Fibroblast of mammary gland (primary cell): ENCODE measurements at places on chromosomes 5 and 9.

- no peak for DNase-seq
These were observed 96.3 kb downstream of the ATPSCKMT start for GRCh38 chr5:10153394-10153793.

DNA sequence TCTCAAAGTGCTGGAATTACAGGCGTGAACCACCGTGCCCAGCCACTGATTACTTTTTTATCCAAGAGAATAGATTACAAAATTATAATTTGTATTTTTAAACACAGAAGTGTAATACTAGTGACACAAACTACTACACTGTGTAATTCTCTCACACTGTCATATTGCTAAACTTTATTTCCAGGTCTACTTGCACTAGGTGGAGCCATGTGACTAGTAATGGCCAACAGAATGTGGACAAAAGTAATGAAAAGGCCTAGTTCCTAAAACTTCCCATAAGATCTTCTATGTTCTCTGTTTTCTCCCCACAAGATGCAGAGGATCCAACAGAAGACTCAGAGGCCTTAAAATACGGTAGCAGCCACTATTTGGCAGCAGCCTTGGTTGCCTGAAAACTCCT is 27.3 kb downstream of the NADK2 start:
- peak; percentile 8 for DNase-seq

GRCh38 chr5:88485531-88485930 is 216.9 kb upstream of the TMEM161B start:
- no peak for DNase-seq

GRCh38 chr5:146005264-146005663 is 68.9 kb downstream of the SH3RF2 start:
- no peak for DNase-seq

DNA sequence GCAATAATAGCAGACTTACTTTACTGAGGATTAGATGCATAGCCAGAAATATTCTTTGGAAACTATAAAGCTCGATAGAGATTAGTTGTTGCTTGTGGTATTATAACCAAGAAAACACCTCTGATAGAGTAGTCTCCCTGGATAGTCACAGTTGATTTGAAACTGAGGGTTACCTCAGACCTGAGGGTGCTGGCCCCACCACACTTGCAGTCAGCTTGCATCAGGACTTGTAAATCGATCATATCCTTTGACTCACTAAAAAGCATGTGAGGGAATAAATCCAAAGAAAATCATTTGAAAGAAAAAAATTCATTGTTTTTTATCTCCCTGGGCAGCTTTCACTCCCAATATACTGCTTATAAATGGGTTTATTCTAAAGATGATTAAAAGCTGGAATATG is 39.4 kb downstream of the GALNT12 start:
- DNase-seq = no peak

DNA sequence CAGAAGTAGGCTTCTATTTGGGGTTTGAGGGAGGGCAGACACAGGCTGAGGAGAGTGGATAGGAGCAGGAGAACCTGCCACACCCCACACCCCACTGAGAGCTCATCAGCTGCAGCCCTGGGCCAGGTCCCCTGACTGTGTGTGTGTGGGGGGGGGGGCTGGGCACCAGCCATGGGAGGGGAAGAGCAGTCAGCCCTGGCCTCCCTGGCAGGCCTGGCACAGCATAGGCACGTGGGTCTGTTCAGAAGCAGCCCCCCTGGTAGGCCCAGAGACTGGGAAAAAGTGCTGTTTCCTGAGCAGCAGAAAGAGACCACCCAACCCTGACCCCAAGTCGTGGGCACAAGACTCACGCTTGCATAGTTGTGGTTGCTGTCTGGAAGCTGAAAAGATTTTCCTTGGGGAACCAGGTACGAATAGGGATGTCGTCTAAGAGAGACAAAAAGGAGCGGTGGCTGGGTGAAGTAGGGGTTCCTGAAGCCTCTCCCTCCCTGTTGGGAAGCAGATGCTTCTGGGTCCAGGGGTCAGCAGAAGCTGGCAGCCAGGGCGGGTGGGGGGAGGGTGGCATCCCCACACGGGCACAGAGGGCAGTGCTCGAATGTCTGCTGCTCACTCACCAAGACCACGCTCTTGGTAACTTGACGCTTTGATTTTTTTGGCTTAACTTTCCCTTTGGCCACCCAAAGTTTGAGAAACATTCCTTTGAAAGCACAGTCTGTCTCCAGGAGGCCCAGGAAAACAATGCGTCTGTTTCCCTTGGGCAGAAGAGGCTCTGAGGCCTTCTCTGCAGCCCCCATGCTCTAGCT is 2.9 kb downstream of the NSMF start:
- peak; percentile 45 for DNase-seq

DNA sequence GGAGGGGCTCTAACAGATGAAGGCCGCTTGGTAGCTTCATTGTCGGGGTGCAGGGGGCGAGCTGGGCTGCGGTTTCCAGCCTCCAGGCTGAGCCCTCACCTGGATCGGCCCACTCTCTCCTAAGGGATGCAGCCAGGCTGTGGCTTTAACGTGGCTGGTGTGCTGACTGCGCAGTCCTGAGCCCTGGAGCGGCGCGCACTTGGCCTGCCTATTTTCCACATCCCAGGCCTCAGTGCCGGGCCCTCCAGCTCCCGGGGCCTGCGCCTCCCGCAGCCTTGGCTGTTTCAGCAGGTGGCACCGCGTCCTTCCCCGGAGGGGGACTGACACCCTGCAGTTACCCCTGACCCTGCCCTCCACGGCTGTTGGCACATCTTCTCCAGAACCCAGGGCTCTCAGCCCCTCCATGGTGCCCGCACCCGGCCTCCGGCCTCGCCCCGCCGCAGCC is 1.4 kb downstream of the RNU6ATAC start:
- DNase-seq = no peak

GRCh38 chr9:19104515-19105282 is 2.0 kb upstream of the HAUS6 start:
- DNase-seq = no peak
